ENCODE measurements at places on chromosomes 6 and 20.
A peak's percentile ranks its signal among the peaks of the same experiment; 100 is the strongest.

DNA sequence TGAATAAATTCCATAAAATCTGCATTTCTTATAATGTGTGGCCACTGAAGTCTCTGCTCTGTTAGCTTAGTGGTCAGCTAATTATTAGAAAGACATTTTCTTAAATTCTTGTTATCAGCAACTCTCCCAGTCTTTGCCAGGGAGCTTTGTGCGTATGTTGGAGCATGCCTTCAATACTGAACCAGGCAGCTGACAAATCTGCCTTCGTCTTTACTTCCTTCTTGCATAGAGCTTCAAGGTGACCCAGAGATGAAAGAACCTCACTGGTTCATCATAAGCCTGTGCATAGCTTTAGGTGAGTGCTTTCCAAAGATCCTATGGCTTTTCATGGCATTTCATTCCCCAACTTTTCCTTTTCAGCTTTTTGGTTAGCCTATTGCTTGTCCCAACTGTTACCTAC, 43.0 kb upstream of the NELFCD start:
- no peak for DNase-seq

DNA sequence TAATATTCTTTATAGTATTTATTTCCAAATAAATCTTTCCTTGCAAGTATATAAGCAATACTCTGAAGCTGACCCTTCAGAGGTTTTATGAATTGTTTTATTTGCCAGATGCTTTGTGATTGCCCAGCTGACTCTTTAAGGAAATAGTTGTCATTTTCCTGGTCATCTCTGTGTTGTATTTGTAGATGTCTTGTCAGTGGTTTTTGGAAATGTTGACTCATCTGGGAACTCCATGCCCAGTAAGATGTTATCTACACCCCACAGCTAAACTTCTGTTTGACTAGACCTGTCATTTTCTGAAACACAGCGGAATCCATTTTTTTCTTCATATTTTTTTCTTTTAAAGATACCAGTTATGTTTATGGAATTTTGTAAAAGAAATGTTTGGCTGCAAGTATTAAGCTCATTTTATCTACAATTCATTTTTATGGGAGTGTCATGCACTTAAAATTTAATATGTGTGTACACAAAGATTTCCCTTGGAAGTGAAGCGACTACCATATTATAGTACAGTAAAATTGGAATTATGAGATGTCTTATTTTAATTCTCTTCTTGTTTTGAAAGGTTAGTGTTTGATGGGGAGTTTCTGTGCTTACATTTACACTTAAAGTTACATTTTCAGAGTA, 491.0 kb downstream of the NKAIN2 start:
- no peak for DNase-seq

GRCh38 chr20:50308513-50309279, 118.1 kb downstream of the CEBPB start:
- peak; percentile 99 for DNase-seq

DNA sequence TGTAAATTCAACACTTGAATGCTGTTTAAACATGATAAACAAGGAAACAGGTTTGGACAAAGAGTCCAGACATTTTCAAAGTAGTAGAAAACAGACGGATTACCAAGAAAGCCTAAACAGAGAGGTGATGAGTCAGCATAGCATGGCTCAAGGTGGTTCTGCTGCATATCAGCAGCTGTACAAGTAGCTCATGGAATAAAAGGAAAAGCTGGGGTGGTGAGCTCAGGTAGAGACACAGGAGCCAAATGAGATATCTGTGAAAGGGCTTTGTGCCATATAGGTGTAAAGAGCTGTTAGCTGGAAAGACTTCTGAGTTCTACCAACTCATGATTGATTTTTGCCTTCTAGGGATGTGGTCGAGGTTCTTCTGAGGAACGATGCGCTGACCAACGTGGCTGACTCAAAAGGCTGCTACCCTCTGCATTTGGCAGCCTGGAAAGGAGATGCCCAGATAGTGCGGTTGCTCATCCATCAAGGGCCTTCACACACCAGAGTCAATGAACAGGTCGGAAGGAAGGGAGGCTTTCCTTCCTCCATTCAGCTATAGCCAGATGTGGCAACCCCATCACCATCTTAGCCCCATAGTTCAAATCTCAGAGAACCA, 80.7 kb downstream of the ANKS1A start:
- DNase-seq: no peak

- no peak for DNase-seq
Observed at GRCh38 chr6:160203076-160203475, 55.5 kb downstream of the SLC22A2 start.

- no peak for DNase-seq
Observed at GRCh38 chr20:62633598-62634329, 8.5 kb upstream of the SLCO4A1 start.

DNA sequence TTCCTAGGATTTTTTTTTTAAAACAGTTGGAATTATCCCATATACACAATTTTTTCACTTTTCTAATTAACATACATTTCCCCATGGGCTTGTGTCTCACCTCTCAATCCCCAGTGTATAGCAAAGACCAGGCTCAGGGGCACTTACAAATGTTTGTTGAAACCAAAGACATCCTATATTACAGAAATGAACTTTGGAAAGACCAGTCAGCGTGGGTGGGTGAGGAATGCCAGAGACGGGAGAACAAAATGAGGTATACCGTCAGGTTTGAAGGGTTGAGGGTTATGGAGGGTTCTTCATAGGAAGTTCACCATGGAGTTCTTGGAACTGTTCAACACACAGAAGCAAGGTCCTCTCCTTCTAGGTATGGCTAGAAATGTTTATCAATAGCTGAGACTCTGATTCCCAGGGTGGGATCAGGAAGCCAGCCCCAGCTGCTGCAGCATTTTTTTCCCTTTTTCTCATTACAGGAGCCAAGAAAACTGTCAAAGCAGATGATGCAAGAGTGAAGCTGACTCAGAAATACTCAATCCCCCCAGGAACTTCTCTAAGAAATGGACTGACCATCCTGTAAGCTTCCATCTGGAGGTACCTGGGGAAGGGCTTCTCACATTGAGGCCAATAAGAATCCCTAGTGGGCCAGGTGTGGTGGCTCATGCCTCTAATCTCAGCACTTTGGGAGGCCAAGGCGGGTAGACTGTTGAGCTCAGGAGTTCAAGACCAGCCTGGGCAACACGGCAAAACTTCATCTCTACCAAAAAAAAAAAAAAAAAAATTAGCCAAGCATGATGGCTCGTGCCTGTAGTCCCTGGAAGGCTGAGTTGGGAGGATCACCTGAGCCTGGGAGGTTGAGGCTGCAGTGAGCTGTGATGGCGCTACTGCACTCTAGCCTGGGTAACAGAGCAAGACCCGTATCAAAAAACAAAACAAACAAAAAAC, 15.9 kb upstream of the TBC1D20 start:
- DNase-seq: peak; percentile 50

GRCh38 chr20:17495826-17496225, 35.4 kb downstream of the BFSP1 start:
- DNase-seq: no peak

GRCh38 chr6:47153404-47153755, 111.2 kb upstream of the ADGRF1 start:
- DNase-seq: no peak

- no peak for DNase-seq
Observed at GRCh38 chr6:136477548-136477947, 72.7 kb downstream of the MAP7 start.

DNA sequence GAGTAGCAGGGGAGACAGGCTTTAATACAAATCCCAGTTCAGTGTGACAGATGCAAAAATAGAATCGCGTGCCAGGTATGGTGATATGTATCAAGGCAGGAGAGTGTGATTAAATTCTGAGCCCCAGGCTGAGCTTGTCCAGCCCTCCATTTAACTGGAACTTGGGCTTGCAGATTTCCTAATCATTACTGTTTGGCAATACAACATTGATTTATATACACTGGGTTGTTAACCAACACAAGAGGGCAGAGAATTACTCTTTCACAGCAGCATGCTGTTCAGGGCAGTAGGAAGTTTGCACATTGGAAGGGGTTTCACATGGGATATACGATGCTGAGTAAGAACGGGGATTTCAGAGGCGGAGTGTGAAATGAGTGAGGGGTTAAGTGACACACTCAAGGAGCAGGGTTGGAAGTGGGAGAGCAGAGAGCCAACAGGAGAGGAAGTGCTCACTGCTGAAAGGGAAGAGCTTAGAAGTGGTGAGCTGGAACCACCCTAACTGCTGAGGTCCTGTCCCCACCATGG, 70.8 kb upstream of the ATXN1 start:
- no peak for DNase-seq

- DNase-seq: no peak
Observed at GRCh38 chr6:36622901-36623546, 28.9 kb downstream of the SRSF3 start.

GRCh38 chr6:77796824-77797809, 144.3 kb downstream of the MEI4 start:
- no peak for DNase-seq
